ENCODE measurements at places on chromosomes 1 and 21.

GRCh38 chr1:107643766-107644165 is 321.2 kb downstream of the VAV3 start:
- DNase-seq, result no peak

DNA sequence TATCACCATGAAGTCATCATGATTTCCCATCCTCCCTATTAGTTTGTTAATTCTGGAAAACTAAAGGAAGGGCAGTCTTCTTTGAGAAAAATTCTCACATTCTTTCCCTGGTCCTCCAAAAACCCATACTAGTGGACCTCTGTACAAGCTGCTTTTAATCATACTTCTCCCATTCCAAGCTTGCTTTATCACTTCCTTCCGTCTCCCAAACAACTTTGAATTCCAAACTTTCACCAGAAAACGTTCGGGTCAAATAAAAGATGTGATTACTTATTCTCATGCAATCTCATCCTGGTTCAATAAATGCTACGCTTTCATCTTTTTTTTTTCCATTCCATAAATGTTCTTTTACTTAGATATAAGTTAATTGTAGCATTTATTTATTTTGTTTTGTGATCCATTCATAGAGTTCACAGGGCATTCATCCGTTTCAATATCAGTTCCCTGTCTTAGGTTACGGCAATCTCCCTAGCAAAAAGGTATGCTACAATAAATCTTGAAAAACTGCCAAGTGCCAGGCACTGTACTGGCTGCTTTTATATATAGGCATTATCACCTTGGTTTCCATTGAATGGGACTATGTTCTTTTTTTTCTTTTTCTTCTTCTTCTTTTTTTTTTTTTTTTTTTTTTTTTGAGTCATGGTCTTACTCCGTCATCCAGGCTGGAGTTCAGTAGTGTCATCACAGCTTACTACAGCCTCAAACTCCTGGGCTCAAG is 100.2 kb upstream of the GREM2 start:
- no peak for DNase-seq

GRCh38 chr1:219837994-219838294 is 90.4 kb downstream of the SLC30A10 start:
- no peak for DNase-seq

DNA sequence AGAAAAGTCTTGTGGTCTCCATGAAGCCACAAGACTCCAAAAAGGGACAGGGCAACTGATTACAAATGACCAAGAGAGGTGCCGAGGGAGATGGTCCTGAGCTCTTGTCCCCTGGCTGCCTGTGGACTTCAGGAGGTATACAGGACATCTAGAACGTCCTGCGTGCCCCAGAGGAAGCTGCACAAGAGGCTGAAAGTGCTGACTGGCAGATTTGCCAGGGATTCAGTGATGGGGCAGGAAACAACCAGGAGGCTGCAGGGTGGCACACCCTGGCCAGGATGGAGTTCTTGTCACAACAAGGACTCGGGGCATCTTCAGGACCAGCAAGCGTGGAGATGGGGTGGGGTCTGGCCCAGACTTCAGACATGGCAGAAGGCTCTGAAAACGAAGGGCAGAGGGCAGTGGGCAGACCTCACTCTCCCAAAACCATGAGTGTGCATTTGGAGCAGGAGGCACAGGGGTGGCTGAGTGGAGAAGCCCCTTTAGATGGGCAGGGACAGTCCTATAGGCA is 13.4 kb upstream of the PKP1 start:
- DNase-seq, result no peak

- no peak for DNase-seq
Observed at GRCh38 chr1:24301785-24302175, 17.4 kb upstream of the GRHL3 start.

DNA sequence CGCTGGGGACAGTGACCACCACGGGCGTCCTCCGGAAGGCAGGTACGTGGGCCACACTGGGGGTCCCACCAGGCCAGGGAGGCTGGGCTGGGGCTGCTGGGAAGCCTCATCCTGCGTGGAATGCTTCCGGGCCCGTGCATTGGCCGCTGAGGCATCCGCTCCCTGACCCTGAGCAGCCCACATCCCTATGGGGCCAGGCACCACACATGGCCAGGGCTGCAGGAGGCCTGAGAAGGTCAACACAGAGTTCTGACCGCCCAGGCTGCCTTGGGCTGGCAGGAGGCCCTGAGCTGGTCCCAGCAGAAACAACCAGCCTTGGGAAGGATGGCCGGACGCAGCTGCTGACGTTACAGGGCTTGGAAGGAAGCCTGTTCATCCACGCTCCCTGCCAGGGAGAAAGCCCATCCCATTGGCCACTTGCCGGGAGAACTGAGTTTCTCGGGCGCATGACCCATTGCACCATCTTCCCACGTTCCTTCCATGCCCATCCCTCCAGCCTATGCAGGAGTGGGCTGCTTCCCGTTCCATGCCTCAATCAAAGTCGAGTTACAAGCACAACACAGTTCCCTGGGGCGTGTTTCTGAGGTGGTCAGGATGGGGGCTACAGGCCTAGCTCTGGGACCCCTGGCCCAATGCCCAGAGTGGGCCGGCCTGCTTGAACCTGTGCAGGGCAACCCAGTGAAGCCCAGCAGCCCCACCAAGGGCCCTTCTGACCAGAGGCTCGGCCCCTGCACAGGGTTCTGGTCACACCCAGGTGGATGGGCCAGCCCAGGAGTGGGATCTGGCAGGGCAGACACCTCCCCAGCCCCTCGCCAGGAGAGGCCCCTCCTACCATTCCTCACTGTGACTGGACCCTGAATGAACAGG is 31.7 kb downstream of the TRIM11 start:
- DNase-seq, result no peak

GRCh38 chr1:159924025-159924790 is 1.1 kb downstream of the TAGLN2 start:
- DNase-seq, result peak; percentile 88

- no peak for DNase-seq
Observed at GRCh38 chr1:203480084-203480483, 4.5 kb downstream of the PRELP start.

DNA sequence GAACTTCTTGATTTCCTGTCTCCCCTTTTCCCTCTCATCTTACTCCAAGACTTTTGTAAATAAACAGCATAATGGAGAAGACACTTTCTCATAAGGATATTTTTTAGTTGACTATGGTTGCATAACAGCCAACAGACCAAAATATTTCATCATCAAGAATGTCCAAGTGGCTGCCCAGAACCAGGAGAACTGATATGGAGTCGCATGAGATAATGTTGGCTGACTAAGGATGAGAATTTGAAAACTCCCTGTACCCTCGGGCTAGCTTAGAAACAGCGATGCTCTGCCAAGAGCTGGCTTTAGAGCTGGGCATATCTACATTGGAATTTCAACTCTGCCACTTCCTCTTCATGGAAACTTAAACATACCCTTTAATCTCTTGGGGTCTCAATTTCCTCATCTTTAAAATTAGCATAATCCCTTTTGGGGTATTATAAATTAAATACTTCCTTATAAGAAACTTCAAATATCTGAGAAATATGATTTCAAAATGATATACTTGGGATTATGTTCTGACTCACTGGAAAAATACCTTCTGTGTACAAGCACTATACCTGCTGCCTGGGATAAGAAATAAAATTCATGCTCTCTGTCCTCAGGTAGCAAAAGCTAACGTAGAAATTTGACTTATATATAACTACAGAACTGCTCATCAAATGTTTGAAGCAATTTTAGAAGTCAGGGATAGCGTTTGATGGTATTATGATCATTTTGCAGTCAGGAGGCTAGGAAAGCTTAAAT is 777.3 kb downstream of the LTN1 start:
- DNase-seq, result no peak

- no peak for DNase-seq
Observed at GRCh38 chr21:31424058-31424457, 80.0 kb upstream of the TIAM1 start.

- no peak for DNase-seq
Observed at GRCh38 chr1:181726320-181727012, 243.1 kb downstream of the CACNA1E start.

GRCh38 chr1:48062353-48062752 is 65.2 kb upstream of the TRABD2B start:
- DNase-seq, result no peak

Measured in CD8-positive, alpha-beta memory T cell (primary cell).